Activated CD8-positive, alpha-beta T cell treated with anti-CD3 and anti-CD28 coated beads, Interleukin-2, amount 10 ng/mL, durations not matched to agents 7 days and 5 days (primary cell): ENCODE measurements at places on chromosomes 6 and 20. TPM values are rescaled to one million over a fixed set of nuclear protein-coding genes. Genes with fewer than 3 reads are reported as not detected.

AIF1 gene
- 177 TPM for total RNA-seq

PDYN gene
- total RNA-seq = not detected

BPIFB4 gene
- not detected for total RNA-seq

FRMD1 gene
- not detected for total RNA-seq

CALHM4 gene
- not detected for total RNA-seq

SULF2 gene
- 0.70 TPM for total RNA-seq

E2F1 gene
- total RNA-seq = 74.5 TPM

SRC gene
- total RNA-seq = 6.5 TPM

MRPS18A gene
- 38.7 TPM for total RNA-seq

CST11 gene
- total RNA-seq = not detected

DNA sequence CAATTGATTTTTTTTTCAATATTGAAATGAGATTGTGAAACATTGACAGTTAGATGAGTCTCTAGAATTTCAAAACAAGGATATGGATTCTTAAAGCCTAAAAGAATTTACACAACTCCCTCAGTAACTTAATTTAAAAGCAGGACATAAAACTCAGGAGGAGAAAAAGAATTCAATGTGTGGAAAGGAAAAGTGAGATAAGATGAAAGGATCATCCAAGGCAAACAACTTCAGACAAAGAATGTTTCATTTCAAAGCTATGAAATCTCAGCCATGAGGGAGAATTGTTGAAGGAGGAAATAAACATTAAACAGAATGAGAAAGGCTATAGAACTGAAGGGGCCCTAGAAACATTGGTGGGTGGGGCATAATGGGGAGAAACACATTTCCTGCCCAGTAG lies 191.7 kb upstream of the NOX3 start:
- DNase-seq = no peak

DNA sequence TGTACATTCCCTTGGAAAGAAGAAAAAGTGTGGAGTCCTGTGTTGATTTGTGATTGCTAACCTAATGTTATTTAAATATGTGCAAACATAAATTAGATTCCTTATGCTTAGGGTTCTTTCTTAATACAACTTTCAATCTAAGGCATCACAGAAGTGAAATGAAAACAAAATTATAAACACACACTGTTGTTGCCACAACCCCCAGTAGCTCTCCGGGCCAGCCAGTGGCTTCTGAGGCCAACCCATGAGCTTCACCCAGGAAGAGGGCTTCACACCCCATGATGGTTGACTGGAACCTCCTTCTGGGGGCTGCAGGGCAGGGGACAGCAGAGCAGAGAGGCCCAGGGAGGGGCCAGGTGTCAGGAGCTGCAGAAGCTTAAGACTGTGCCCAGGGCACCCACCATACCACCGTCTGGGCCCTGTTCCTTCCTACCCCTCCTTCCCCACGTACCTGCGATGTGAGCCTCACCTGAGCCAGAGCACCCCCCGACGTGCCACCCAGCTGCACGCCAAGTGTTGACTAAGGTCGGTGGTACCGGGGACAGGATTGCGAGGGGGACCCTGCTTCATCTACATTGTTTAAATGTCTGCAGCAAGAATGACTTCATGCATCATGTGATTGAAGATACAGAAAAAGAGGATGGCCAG lies 110.5 kb downstream of the FAM120B start:
- DNase-seq = no peak

- no peak for DNase-seq
Measured at GRCh38 chr6:74607934-74608333, 597.9 kb downstream of the COL12A1 start.

- DNase-seq = no peak
Measured at GRCh38 chr20:32135983-32136515, 26.5 kb downstream of the TM9SF4 start.

GRCh38 chr6:6461138-6461537 lies 127.4 kb upstream of the LY86 start:
- no peak for DNase-seq

GRCh38 chr6:56959094-56959493 lies 4.2 kb downstream of the BEND6 start:
- no peak for DNase-seq

GRCh38 chr6:45870531-45870930 lies 145.1 kb downstream of the CLIC5 start:
- DNase-seq = no peak

DNA sequence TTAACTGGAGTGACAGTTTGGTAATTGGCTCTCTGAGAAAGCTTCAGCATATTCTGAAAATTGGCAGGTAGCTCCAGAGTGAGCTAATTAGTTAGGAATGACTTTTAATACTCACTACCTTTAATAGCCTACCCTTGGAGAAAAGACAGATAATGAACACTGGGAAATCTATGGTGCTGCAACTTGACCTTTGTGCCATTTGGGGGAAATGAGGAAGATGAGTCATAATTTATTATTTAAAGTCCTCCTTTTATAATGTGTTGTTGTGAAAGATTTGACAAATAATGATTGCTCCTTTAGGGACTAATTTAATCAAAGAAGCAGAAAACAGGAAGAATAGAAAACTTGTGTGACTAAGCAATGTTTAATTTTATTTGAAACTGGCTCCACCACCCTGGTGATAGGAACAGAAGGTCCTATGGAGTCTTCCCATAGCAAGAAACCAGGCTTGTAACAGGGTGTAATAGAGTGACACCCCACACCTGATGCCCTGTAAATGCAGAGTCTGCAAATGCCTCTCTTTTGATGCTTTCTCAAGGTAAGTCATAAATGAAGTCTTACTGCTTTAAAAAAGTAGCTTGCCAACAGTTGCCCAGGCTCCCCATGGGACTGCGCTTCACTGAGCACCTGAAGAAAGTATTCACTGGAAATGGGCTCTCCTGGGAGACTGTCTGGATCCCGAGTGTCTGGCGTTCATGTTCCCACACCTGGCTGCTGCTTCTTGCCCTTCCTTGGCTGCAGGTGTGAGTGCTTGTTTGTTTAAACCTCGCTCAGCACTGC lies 134.4 kb downstream of the LRRC1 start:
- DNase-seq = no peak

DNA sequence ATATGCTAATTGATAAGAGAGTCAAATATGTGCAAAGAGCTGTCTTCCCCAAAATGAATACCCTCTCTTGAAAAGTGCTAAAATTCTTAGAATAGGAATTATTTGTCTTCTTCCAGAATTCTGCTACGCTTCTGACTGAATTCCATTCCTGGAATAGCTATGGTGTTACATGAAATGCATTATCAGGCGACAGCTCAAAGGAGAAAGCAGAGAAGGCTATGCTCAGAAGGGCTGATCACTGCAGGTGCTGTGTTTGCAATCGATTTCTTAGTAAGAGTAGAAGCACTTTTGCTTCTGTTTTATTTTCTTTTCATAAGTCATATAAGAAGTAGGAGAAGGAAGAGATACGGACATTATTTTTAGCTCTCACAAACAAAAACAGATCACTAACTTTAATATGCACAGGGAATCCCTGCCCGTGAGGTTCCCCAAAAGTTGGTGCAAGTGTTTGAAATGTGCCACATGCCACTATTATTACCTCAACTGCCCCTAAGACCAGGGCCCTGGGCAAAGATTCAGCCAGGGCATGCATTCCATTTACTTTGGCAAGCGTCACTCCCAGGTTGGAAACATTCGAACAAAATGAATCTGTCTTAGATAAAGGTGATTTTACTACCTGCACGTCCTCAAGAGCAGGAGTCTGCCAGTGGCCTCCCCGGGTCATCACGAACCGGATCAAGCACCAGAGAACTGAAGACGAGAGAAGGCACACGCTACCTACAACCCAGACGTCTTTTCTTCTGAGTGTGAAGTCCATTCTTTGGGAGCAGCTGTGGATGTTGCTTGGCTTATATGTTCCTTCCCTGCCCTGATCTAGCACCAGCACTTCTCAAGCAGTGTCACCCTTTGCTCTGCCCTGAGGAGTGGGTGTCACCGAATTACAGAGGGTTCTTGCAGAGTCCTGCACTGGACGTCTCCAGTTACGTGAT lies 7.2 kb downstream of the MYLK4 start:
- DNase-seq = no peak

GRCh38 chr6:156359912-156360311 lies 417.3 kb upstream of the ARID1B start:
- no peak for DNase-seq

- no peak for DNase-seq
Measured at GRCh38 chr6:3987053-3987452, 91.9 kb downstream of the FAM217A start.

GRCh38 chr6:113879186-113880096 lies 22.3 kb downstream of the MARCKS start:
- DNase-seq = no peak

GRCh38 chr6:84606860-84607259 lies 157.5 kb downstream of the TBX18 start:
- no peak for DNase-seq

- DNase-seq = no peak
Measured at GRCh38 chr20:19300395-19300794, 88.0 kb downstream of the SLC24A3 start.

GRCh38 chr6:108616544-108616943 lies 55.8 kb downstream of the FOXO3 start:
- no peak for DNase-seq

DNA sequence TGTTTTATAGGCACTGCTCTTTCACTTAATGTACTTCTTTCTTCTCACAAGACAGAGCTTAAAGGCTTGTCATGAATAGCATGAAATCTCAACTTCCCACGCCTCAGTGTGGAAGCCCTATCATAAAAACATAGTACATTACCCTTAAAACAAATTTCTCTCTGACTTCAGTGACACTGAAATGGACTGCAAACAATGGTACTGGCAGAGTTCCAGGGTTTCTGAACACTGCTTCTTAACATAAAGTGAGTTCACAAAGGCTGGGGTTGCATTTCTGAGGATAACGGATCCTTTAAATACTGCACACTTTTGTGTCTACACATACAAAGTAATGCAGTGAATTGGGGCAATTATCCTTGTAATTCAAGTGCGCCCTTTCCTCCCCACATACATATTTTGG lies 32.3 kb upstream of the PLEKHG1 start:
- DNase-seq = no peak

- DNase-seq = no peak
Measured at GRCh38 chr20:62697468-62697912, 11.1 kb upstream of the NTSR1 start.

DNA sequence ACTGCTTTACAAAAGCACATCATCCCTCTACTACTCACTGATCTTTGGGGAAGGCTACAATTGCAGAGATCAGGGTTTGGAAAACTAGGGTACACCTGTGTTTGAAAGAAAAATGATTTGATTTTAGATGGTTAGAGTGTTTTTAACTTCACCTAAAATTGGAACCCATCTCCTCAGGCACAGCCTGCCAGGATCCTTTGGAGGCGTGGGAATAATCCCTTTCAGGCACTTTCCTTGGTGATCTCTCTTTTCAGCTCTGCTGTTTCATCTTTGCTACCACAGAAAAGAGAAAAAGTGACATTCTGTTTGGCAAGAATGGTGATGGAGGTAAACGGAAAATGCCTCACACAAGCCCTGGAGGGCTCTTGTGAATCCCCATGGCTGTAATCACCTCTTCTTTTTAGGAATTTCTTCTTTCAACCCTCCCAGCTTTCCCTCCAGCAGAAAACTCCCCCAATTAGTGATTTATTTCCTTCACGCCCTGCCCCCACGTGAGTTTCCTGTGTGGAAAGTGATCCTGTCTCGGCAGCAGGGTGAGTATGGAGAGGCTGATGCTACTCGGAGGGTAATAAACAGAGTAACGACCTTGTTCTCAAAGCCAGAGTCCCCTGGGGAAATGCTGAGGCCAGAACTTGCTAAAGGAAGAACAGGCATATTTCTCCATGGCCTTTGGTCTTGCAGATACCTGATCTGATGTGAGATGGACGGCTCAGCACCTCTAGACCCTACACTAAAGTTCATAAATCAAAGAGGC lies 9.2 kb downstream of the KCNG1 start:
- no peak for DNase-seq

- no peak for DNase-seq
Measured at GRCh38 chr6:29524444-29525310, 34.9 kb downstream of the UBD start.

DNA sequence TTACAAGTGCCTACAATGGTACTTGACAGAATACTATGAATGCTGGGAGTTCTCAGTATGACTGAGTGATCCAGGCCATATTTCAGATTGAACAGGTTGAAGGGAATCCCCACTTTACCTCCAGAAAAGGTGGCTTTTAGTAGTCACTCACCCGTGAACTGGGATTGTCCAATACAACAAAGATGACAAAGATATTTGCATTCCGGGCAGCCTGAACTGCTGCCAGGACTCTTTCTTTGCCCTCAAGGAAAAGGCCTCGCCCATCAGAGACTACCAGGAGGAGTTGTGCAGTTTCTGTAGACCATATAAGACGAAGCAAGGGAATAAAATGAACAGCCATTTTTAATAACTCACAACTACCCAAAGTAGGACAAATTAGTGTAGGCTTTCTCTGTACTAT lies 6.3 kb upstream of the LYRM2 start:
- peak; percentile 13 for DNase-seq

GRCh38 chr20:45997187-45997586 lies 11.5 kb upstream of the MMP9 start:
- DNase-seq = no peak

DNA sequence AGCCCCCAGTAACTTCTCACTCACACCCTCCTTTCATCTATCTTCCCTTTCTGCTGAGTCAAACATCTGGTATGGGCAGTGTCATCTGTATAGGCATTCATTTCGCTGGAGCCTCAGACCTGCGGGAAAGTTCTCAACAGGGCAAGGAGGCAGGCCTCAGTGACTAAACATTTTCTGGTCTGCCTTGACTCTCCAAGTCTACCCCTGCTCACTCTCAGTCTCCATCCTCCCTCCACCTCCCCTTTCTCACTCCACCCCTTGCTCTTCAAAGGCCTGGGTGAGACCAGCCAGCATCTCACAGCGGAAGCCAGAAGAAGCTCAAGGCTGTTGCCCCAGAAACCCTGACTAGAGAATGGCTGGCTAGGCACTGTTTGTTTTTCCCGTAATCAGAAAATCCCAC lies 105.0 kb upstream of the BEND6 start:
- no peak for DNase-seq

DNA sequence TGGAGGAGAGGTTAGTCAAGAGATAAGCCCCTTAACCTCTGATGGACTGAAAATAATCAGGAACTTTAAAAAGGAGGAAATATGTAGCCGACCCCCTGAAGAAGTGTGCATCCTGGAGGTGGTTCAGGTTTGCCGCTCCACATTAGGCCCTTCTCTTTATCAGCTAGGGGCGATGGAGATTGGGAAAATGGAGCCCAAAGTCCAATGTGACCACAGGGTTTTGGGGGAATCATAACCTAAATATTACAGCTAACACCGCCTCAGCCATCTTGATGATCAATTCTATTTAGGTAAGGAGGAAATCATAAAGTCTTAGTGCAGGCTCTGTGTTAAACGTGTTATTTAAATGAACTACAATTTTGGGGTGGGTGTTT lies 1.2 kb downstream of the OGFRL1 start:
- DNase-seq = no peak
